ENCODE measurements at places on chromosomes 1 and 21. TPM values are rescaled to one million over a fixed set of nuclear protein-coding genes. Genes with fewer than 3 reads are reported as not detected.

Gene TMEM240
- 2.6 TPM for total RNA-seq

Gene ARL8A
- 45.9 TPM for total RNA-seq

- no peak for DNase-seq
Measured at GRCh38 chr21:25281134-25281533, 326.1 kb downstream of the MRPL39 start.

GRCh38 chr1:106756752-106757151, 299.7 kb upstream of the PRMT6 start:
- no peak for DNase-seq

DNA sequence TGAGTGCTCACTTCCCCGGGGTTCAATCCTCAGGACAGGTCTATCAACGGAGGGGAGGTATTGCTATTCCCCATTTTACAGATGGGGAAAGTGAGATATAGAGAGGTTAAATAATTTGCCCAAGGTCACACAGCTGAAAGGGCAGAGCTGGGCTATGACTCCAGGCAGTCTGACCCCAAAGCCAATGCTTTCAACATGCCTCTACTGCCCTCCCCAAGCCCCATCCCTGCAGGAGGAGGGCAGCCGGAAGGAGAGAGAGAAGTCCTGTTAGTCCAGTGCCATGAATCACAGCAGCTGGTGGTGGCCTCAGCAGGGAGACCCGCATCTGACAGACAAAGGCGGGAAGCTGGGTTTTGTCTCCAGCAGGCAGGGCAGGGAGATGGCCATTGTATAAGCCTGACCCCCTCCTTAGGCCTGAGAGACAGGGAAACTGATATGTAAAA, 20.0 kb upstream of the CLIC4 start:
- DNase-seq: no peak

GRCh38 chr1:172456344-172456769, 12.5 kb upstream of the PIGC start:
- DNase-seq: no peak

DNA sequence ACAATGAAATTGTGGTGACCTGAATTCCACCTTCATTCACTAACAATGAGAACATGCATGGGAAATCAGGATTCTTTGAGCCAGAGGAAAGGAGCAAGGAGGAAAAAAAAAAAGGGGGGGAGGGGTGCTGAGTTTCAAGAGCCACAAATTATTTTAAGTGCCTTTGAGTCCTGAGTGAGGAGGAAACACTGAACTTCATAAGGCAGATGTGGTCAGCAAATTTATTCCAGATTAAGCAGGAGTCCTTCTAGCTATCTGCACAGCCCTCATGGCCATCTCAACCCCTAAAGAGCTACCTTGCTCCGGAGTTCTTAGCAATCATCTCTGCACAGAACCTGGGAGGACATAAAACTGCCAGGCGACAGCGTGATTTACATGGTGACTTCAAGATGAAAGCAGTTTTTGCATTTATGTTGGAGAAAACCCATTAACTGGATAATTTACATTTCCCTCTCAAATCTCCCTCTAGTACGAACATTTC, 21.7 kb downstream of the ASTN1 start:
- DNase-seq: no peak

DNA sequence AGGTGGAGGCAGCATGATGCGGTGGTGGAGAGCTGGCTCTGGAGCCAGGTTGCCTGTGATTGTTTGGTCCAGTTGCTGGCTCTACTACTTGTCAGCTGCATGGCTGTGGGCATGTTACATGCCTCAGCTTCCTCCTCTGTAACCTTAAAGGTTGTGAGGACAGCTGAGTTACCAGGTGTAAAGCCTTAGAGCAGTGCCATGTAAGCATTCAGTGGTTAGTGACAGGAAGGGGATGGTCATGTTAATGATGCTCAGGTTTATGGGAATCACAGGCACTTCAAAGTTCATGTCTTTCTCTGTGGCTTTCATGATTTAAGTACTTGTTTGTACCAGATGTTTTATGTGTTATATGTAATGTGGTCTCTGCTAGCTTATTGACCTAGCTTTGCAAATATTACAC, 32.6 kb downstream of the PTGFRN start:
- DNase-seq: no peak

- DNase-seq: no peak
Measured at GRCh38 chr1:190942475-190942874, 464.8 kb upstream of the BRINP3 start.

- no peak for DNase-seq
Measured at GRCh38 chr1:161207173-161207572, 5.0 kb downstream of the NDUFS2 start.
